ENCODE measurements at places on chromosomes 13 and 19.

DNA sequence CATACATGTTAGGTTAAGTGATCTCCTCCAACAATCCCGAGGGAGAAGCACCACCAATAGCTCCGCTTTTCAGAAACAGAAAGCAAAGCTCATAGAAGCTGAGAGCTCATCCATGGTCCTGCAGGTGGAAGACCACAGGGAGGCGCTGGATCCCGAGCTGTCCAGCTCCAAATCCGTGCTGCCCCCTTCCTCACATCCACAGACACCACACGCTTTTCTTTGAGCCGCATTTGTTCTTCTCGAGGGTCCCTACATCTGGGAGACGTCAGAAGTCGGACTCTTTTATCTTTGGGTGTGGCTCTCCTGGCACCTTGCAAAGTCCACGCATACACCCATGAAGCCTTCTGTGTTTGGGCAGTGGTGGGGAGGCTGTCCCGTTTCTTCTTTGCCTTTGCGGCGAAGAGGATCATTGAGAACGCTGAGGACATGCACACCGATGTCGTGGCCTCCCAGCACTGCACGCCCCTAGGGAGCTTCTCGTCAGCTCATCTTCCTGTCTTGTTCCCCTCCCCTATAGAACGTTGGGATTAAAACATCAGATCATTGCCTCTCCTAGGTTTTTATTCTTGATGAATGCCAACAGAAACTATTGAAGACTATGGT, 184.8 kb downstream of the TEX29 start:
- DNase-seq, result no peak

- DNase-seq, result no peak
Measured at GRCh38 chr19:27679905-27680304, 1533.0 kb downstream of the UQCRFS1 start.

DNA sequence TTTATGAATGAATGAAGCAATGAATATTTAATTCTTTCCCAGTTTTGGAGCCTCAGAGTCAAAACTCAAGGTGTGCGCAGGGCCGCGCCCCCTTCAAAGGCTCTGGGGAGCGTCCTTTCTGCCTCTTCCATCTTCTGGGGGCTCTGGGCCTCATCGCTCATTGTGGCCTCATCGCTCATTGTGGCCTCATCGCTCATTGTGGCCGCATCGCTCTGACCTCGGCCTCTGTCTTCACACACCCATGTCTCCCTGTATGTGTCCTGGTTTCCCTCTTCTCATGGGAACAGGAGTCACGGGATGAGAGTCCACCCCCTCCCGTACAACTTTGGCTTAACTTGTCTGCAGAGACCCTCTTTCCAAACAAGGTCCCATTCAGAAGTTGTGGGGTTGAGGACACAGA, 3.2 kb upstream of the MEX3D start:
- no peak for DNase-seq

DNA sequence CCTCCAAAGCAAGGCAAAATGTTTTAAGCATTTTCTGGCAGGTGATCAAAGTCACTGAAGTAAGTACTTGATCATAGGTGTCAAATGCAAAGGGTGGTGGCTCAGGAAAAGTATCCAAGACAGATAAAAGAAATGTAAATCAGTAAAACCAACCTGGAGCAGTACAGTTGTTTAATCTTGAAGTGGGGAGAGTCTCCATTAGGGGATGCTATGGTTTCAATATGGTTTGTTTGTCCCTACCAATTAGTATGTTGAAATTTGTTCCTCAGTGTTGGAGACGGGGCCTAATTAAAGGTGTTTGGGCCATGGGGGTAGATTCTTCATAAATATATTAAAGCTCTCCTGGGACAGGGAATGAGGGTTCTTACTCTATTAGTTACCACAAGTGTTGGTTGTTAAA, 1781.7 kb upstream of the PRR20A start:
- DNase-seq, result no peak

DNA sequence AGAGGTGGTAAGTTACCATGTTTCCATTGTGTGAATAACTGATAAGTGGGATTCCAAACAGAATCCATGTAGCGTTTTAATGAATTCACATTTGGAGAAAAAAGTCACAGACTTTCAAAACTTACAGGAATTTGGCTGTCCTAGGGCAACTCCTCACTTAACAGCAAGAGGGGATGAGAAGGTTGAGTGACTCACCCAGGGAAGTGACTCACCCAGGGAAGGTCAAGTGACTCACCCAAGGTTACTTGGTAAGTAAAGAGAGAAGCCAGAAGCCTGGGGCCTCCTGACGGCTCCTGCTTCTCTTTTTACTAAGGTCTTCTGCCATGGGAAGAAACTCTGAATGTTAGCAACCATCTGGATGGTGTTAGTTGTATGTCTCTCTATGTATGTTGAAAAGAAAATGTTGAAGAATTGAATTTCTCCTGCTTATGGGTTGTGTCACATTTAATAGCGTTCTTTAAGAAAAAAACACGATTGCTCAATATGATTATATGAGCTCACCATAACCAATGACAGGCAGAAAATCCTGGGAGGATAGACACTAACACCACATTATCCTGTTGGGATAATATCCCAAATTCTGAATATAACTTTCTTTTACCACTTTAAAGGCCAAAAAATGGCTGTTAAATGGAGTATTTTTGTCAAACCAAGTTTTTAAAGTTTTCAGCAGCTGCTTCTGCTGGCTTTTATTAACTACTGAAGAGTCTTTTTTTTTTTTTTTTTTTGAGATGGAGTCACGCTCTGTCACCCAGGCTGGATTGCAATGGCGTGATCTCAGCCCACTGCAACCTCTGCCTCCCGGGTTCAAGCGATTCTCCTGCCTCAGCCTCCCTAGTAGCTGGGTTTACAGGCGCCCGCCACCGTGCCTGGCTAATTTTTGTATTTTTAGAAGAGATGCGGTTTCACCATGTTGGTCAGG, 195.6 kb downstream of the GGACT start:
- peak; percentile 99 for DNase-seq

GRCh38 chr13:46355901-46356590, 31.0 kb downstream of the RUBCNL start:
- no peak for DNase-seq

GRCh38 chr13:44435919-44436510, 62.4 kb downstream of the SERP2 start:
- no peak for DNase-seq

DNA sequence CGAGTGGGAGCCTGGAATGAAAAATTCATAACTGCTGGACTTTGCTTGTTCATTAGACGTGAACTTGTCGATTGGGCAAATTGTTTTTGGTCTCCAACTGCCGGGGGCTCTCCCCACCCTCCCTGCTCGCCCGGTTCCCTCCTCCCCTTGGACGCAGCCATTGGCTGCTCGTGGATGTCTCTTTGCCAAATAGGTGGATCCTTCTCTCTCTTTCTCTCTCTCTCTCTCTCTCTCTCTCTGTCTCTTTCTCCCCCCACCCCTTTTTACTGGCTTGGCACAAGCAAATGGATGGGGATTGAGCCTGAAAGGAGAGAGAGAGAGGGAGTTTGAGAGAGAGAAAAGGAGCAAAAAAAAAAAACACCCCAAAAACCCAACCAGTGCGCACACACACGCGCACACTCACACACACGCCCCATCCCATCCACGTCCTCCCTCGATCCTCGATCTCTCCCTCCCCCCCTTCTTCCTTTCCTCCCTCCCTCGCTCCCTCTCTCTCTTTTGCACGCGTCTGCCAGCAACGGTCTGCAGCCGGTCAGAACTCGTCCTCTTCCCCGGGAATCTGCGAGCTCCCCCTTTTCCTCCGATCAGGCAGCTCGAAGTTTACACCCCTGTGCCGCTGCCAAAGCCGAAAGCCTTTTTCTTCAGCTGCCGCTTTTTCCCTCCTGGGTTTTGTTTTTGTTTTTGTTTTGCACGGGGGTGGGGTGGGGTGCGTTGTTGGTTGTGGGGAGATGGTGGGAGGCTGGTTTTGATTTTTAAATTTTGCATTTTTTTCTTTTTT, 27.8 kb downstream of the NFIX start:
- DNase-seq, result peak; percentile 96

DNA sequence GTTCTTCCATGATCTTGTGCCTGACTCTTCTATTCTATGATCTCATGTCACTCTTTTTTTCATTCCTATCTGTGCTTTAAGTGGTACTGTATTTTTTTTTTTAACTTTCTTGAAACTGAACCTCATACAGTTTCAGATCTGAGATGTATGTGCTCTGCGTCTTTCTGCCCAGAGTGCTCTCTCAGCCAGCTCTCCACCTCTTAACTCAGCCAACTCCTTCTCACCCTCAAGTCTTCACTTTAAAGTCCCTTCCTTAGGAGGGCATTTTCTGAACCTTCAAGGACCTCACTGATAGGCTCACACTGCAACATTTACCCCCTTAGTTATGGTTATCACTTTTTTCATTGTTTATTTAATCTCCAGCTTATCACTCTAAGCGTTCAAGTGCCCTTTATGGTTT, 158.7 kb downstream of the IRS2 start:
- DNase-seq, result no peak

- no peak for DNase-seq
Measured at GRCh38 chr19:32343550-32344262, 1.7 kb upstream of the ZNF507 start.

GRCh38 chr19:33686262-33686661, 64.5 kb downstream of the CHST8 start:
- DNase-seq, result no peak

DNA sequence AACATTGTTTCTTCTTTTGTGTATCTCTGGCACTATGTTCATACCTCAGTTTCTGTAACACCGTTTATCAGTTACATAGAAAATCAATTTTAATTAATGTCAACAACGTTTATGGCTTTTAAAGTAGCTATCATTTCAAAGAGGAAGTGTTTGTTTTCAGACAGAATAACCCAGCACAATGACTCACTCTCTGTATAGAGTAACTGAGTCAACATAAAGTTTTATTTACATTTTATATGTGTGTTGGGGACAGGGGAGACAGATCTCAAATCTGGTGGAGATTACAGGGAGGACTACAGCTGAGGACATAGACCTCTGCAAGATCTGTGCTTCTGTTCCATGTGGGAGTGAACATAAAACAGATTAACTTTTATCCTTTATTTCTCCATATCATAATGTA, 2590.1 kb downstream of the PCDH9 start:
- no peak for DNase-seq

DNA sequence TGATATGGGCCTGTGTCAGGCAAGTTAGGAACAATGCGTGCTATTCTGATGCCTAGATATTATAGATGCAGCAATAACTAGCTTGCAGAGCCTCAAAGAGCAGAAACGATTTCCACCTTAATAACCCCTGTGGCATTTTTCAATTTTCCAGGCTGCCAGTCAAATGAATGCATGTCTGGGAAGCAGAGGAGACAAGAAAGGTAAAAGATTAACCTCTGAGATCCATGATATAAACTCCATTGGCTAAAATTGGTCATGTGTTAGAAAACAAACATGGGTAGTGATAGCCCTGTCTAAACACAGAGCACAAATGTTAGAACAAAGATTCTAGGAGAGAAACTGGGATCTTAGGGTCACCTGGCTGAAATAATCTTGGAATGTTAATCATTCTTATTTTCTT, 811.1 kb downstream of the DIAPH3 start:
- no peak for DNase-seq

DNA sequence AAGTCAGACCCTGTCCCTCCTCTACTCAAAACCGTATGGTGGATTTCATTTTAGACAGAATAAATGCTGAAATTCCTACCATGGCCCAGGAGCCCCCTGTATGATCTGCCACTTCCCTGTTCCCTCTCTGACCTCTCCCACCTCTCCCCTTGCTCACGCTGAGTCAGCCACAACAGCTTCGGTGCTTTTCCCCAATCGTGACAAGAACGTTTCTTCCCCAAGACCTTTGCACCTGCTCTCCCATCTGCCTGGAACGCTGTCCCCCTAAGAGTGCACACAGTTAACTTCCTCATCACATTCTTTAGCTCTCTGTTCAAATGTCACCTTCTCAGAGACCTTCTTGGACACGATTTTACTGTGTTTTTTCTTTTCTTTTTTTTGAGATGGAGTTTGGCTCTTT, 2.3 kb downstream of the VRK3 start:
- no peak for DNase-seq

GRCh38 chr19:35408284-35409171, 37.7 kb downstream of the GPR42 start:
- no peak for DNase-seq

- DNase-seq, result no peak
Measured at GRCh38 chr13:24280720-24281119, 28.7 kb upstream of the C1QTNF9 start.

DNA sequence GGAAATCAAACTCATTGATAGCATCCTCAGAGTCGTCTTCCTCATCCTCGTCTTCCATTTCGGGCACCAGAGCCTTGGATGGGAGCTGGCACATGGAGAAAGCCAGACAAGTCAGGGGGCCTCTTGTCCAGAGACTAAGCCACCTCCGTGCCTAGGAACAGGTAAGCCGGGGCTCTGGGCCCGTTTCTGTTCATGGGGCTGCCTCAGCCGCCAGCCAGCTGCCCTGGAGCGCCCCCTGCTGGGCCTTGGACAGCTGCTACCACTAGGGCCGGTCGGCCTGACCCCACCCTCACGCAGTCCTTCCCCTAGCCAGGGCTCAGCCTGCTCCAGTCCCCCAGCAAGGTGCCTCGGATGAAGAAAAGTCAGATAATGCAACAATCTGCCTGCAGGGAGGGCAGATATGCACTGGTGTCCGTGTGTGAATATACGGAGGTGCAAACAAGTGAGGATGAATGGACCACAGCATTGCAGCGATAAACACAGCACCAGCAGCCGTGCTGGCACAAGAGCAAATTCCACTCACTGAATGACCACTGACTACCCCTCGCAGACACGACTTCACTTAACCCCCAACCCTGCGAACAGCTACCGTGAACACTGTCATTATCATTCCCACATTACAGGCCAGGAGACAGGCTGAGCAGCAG, 11.9 kb upstream of the PRKD2 start:
- DNase-seq, result no peak

DNA sequence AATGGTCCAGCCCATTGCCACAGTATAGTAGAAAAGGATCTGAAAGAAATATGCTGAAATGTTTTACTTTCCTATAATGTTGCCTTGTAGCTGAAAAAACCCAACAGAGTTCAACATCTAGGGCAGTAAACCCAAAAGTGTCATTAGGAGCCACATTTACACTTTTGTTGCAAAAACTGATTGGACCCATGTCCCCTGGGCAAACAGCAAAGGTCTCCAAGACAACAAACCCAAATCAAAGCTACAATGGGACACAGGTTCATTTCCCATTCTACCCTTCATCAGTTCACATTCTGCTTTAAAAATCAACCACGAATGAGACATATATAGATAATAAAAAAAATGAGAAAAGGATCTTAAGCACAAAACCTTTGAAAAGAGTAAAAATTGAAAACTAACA, 744.8 kb downstream of the PCDH17 start:
- DNase-seq, result no peak

DNA sequence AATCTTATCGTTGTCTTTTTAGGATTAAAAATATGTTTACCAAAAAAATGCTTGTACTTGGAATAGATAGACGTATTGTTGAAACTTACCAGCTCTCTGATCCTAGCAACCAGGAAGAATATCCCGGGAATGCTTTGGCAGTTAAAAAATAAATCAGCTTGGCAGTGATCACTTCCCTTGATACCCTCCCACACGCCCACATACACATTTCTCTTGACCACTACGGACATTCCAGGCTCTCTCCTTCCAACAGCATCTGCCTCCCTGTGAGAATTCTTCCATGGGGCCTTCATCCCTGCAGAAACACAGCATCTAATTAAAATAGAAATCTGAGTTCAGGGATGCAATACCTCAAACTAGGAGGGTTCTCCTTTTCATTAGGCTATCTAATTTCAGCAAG, 57.9 kb downstream of the THSD1 start:
- DNase-seq, result peak; percentile 88
